ENCODE measurements at places on chromosomes 7 and 10. TPM values are rescaled to one million over a fixed set of nuclear protein-coding genes. Genes with fewer than 3 reads are reported as not detected.

Gene TMEM60
- total RNA-seq: 15.4 TPM

DNA sequence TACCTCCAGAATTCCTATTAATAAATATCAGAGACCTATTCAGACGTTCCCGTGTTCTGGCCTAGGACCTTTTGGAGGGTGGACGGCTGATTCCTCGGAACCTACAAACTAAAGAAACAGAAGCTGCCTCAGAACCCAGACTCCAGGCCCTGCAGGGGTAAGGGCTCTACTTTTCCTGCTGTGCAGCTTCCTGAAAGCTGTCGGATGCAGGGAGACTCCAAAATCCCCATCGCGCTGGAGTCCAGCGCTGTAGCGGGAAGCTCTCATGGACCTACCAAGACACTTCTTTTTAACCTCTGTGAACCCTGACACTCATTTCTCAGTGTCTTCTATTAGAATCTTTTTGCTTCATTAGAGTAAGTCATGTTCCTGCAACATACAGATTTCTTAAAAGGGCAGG lies 244.5 kb upstream of the PITRM1 start:
- no peak for DNase-seq
- peaks cover 17% of the 10 kb centered on the region for H3K27me3 ChIP-seq
- peaks cover 25% of the 10 kb centered on the region for H3K4me1 ChIP-seq
- H3K36me3 ChIP-seq: no peaks in the 10 kb centered on the region
- no peak overlapping the region for H3K27ac ChIP-seq

Gene DNAH11
- total RNA-seq: 0.43 TPM

Gene CCDC3
- not detected for total RNA-seq

DNA sequence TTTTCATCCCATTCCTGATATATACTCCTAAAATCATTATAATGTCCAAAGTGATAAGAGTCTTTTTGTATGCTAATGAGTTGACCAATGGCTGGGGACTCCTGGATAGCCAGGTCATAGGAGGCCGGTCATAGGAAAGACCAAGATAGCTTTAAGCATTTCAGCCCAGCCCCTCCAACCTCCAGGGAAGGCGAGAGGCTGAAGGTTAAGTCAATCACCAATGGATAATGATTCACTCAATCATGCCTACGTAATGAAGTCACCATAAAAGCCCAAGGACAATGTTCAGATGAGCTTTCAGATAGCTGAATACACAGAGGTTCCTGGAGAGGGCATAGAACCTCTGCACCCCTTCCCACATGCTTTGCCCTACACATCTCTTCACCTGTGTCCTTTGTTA lies 75.7 kb downstream of the VWDE start:
- no peaks in the 10 kb centered on the region for H3K36me3 ChIP-seq
- no peak overlapping the region for H3K27ac ChIP-seq
- no peak overlapping the region for H3K4me3 ChIP-seq
- no peak for DNase-seq
- peaks cover 12% of the 10 kb centered on the region for H3K27me3 ChIP-seq

- DNase-seq: no peak
- H3K27me3 ChIP-seq: no peaks in the 10 kb centered on the region
- no peak overlapping the region for H3K4me3 ChIP-seq
- no peak overlapping the region for H3K27ac ChIP-seq
- H3K4me1 ChIP-seq: no peaks in the 10 kb centered on the region
Observed at GRCh38 chr10:65742906-65743305, 1182.9 kb upstream of the LRRTM3 start.

DNA sequence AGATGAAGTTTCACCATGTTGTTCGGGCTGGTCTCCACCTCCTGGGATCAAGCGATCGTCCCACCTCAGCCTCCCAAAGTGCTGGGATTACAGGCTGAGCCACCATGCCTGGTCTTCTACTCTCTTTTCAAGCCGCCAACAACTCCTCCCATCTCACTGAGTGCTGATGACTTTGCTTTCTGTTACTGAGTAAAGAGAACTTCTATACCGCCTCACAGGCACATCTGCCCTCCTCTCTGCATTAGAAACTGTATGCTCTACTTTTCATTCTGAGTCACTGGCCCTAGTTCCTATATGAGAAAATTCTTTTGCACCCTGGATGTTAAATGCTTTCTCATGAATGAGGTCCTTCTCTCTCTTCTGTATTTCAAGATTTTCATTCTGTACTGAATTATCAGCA lies 2.2 kb upstream of the ZNF239 start:
- peaks cover 13% of the 10 kb centered on the region for H3K27me3 ChIP-seq
- no peak overlapping the region for H3K27ac ChIP-seq
- no peak overlapping the region for H3K4me3 ChIP-seq

DNA sequence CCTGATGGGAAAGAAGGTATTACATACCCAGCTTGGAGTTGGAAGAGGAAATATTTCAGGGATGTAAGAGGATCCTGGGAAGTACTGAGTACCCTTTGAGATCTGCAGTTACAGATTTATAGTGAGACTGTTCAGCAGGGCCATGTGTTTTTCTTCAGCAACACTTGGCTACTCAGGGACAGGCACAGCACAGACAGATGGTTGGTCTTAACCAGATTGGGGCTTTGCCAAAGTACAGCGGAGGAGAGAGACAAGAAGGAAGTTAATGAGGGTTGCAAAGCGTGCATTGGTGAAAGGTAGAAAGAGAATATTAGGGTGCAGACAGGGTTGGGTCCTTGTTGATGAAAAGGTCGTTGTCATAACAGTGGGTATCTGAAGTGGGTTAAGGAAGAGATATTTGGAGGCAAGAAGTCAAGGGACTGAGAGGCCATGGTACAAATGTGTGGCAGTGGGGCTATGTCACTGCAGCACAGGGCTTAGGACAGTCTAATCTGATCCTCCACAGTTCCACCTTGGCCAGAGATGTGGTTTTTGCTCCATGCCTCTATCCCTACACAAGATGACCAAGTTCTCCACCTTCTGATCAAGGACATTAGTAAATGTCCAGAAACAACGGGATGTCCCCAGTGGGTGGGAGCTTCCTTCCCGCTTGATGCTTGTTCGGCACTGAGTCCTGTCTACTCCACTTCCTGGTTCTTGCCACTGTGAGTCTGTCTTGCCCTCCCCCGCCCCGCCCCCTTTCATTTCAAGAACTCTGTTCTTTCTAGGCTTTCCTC lies 18.9 kb upstream of the DNAJC1 start:
- H3K4me3 ChIP-seq: peak overlapping the region; percentile 72
- DNase-seq: peak; percentile 33
- H3K36me3 ChIP-seq: no peaks in the 10 kb centered on the region
- peak overlapping the region; percentile 84 for H3K27ac ChIP-seq
- peaks cover 9% of the 10 kb centered on the region for H3K4me1 ChIP-seq
